ENCODE measurements at places on chromosomes 12 and 14.

DNA sequence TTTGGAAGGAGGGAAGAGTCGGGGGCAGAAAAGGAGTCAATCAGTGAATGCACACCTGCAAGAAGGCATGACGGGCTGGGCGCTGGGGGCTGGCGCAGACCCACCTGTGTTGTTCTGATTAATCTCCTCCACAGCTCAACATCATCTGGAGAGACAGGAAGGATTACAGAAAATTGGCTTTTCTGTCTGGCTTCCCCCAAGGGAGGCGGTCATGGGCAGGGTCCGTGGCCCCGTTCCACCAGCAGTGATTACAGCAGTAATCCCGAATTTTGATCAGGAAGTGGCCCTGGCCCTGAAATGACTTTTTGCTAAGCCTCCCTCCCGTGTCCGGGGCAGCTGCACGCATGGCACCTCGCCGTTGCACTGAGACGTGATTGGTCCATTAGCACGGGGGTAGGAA lies 24.4 kb upstream of the GALNT9 start:
- DNase-seq = no peak

GRCh38 chr14:54211551-54212308 lies 185.1 kb upstream of the CDKN3 start:
- DNase-seq = no peak

GRCh38 chr12:131636266-131636665 lies 74.6 kb upstream of the SFSWAP start:
- DNase-seq = no peak

- DNase-seq = no peak
Measured at GRCh38 chr12:116665666-116666304, 72.1 kb downstream of the SPRING1 start.

- DNase-seq = no peak
Measured at GRCh38 chr12:28158353-28158752, 31.9 kb upstream of the CCDC91 start.

- DNase-seq = no peak
Measured at GRCh38 chr12:81360916-81361315, 283.0 kb downstream of the ACSS3 start.

GRCh38 chr12:83559650-83560049 lies 872.9 kb downstream of the TMTC2 start:
- no peak for DNase-seq

- DNase-seq = no peak
Measured at GRCh38 chr12:90393652-90394051, 561.3 kb downstream of the CCER1 start.

DNA sequence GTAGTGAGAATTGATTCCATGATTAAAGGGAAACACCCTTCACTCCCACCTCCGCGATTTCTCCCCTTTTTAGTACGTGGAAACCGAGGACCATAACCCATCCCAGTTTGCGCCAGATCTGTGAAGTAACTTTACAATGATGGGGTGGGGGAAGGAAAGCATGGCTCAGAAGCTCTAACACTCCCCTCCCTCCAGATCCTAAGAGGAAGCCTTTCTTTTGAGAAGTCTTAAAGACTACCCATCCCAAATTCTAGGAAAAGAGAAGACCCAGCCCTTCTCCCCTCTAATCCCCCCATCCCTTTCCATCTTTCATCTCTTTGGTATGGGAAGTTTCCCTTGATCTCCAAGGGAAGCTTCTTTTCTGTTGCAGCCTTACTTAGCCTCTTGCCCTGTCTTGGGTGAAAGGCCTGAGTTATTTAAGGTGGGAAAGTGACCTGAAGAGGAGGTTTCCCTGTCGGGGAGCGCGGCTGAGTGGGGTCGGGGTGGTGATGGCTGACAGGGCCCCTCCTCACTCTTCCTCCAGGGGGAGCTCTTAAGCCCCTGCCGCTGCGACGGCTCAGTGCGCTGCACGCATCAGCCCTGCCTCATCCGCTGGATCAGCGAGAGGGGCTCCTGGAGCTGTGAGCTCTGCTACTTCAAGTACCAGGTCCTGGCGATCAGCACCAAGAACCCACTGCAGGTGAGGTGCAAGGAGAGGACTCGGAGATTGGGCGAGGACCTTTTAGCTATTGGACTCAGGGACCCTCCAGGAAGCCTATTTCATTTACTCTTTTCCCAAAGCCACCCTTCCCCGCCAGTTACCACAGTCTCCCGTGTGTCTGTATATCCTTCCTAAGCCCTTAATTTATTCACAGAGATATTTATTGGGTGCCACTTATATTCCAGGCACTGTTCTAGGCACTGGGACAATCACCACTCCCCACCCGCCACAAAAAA lies 1.8 kb downstream of the MARCHF9 start:
- DNase-seq = no peak

GRCh38 chr12:48910196-48910595 lies 15.1 kb downstream of the FKBP11 start:
- no peak for DNase-seq

- DNase-seq = no peak
Measured at GRCh38 chr14:68285421-68286179, 466.0 kb downstream of the RAD51B start.

GRCh38 chr14:104604458-104605449 lies at the start of gene TMEM179:
TSS of gene TMEM179 (minus strand) at chr14:104604772. CDS start at chr14:104604741, 31 bp downstream.
- DNase-seq = no peak

DNA sequence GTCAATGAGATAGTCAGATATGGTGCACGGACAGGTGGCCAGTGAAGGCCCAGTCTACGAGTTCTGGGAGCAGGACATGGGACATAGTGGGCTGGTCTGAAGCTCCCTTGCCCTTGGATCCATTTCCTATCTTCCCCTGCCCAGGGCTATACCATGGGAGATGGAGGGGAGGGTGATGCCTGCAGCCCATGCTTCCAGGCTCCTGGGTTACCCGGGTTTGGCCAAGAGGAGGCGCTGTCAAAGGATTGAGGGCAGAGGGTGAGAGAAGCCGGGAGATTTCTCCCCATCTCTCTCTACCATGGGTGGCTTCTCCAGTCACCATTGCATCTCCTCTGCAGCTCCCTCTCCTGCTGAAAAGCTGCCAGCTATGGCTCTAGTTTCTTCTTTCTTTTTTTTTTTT lies 52.8 kb upstream of the LHX5 start:
- no peak for DNase-seq

DNA sequence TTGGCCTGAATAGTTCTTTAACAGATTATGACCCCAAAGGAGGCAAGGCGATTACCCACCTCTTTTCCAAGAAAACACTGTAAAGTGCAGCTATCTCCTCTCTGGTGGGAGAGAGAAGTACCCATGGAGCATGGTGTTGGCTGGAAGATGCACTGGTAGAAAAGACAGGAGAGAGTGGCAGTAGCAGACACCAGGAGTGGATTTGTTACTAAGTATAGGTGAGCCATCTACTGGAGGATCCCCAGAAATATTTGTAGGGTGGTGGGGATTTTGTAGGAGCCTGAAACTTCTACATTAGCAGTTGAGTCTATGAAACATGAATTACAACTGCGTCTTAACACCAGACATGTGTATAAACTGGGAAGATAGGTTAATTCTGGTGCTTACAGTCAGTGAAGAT lies 148.0 kb downstream of the SLC38A4 start:
- no peak for DNase-seq

- DNase-seq = no peak
Measured at GRCh38 chr14:103127861-103128598, 4.8 kb downstream of the TNFAIP2 start.

DNA sequence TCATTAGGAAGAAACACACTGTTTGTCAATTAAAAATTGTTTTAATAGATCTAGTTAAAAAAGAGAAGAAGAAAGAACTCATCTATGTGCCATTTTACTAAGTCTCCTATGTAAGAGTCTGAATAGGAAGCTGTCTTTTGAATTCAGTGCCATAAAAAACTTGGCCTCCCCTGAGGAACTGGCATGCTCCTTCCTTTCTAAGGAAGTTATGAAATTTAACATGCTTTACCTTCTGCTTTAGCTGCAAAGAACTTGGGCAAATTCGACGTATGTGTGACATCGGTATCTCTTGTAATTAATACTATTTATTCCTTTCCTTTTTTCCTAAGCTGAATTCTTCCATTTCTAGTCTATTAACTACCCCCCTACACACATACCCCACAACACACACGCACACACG lies 12.5 kb downstream of the TM7SF3 start:
- DNase-seq = no peak

- no peak for DNase-seq
Measured at GRCh38 chr12:69474456-69474855, 4.3 kb downstream of the FRS2 start.

GRCh38 chr14:32166029-32166428 lies 35.8 kb upstream of the RNU6-7 start:
- DNase-seq = no peak

DNA sequence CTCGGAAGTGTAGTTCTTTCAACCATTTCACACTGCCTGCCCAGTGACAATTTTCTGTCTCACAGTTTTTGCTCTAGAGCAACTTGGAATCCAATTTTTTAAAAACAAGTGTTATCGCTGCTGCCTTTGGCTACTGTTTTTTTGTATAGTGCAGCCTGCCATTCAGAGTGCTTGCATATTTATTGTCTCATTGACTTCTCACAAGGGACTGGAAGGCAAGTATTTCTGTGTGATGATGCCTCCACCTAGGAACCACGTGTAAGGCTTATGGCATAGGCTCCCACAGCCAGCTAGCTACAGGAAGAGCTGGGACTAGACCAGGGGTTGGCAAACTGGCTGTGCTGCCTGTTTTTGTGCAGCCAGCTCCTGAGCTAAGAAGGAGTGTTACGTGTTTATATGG lies 903 bp downstream of the PARPBP start:
- no peak for DNase-seq
